ENCODE measurements at places on chromosomes 5 and 9. TPM values are rescaled to one million over a fixed set of nuclear protein-coding genes. Genes with fewer than 3 reads are reported as not detected.

The PCDHA11 gene
- total RNA-seq, result 2.0 TPM

DNA sequence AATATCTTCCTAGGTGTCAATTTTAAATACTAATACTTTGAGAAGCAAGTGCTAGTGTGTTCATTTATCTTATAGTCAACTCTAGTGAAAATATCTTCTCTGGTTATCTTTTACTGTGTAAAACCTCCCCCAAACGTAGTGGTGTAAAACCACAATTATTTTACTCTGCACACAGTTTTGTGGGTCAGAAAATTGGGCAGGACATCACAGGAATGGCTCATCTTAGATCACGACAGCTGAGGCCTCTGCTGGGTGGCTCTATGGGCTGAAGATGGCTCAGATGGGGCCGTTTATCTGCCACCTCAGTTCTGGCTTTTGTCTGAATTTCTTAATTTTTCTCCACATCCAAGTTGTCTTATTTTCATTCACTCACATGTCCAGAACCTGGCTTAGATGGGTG, 457.2 kb upstream of the ACTBL2 start:
- no peak overlapping the region for H3K27ac ChIP-seq
- no peaks in the 10 kb centered on the region for H3K27me3 ChIP-seq
- no peaks in the 10 kb centered on the region for H3K4me1 ChIP-seq
- DNase-seq, result no peak
- no peaks in the 10 kb centered on the region for H3K36me3 ChIP-seq

- no peak overlapping the region for H3K27ac ChIP-seq
- H3K4me1 ChIP-seq, result no peaks in the 10 kb centered on the region
- no peaks in the 10 kb centered on the region for H3K27me3 ChIP-seq
- DNase-seq, result peak; percentile 70
Measured at GRCh38 chr9:129665814-129666520, 520 bp downstream of the PRRX2 start.

The NR2F1-AS1 gene
- total RNA-seq, result 13.0 TPM

DNA sequence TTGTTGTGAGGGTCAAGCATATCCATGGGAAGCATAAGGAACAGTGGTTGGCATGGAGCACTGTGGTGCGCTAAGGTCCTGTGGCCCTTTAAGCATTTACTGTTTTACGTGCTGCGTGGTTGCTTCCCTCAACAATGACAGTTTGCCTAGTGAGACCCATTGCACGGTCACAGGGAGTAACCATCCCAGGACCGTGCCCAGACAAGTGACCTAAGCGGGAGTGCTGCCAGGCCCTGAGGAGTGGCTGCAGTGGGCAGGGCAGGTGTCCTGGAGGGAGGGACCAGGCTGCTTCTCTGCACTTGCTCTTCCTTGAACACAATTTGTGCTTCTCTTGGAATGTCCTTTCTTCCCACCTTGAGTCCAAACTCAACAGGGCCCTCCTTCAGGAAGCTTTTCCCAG, 64.6 kb downstream of the RGS3 start:
- H3K36me3 ChIP-seq, result no peaks in the 10 kb centered on the region
- no peaks in the 10 kb centered on the region for H3K27me3 ChIP-seq
- DNase-seq, result no peak
- H3K4me1 ChIP-seq, result peaks cover 39% of the 10 kb centered on the region

DNA sequence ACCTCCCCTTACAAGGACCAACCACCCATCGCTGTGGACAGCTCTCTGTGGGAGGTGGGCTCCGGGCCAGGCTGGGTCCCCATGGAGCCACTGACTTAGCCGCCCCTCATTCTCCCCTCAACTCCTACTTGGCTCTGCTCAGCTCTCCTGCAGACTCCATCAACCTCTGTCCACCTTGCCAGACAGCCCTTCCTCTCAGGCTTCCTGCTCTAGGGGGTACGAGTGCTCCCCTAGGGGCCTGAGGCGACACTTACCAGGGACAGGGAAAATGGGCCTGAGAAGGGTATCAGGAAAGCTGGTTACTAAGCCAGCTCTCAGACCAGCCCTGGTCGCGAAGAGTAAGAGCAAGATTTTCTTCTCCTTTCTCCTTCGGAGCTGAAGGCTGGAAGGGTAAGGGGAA, 43.9 kb downstream of the SHB start:
- peak overlapping the region; percentile 64 for H3K27ac ChIP-seq
- no peak for DNase-seq
- no peaks in the 10 kb centered on the region for H3K27me3 ChIP-seq
- no peaks in the 10 kb centered on the region for H3K36me3 ChIP-seq

DNA sequence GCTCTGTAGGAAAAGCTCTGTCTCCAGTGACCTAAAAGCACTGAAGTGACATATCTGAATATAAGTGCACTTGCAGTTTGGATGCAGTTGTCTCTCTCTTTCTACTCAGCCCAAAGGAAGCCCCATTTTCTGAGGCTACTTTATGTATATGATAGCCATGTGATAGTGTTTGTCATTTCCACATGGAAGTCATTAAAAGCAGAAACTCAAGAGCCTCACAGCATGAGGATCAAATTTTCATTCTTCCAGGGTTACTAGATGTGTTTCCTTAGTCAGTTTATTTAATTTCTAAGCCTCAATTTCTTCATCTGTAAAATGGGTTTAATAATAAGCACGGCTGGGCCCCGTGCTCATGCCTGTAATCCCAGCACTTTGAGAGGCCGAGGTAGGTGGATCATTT, 36.7 kb downstream of the RNF44 start:
- H3K4me1 ChIP-seq, result no peaks in the 10 kb centered on the region
- peaks cover 14% of the 10 kb centered on the region for H3K36me3 ChIP-seq
- H3K27ac ChIP-seq, result no peak overlapping the region
- H3K27me3 ChIP-seq, result no peaks in the 10 kb centered on the region

GRCh38 chr5:129679671-129680070, 68.2 kb upstream of the MINAR2 start:
- DNase-seq, result no peak
- no peak overlapping the region for H3K4me3 ChIP-seq
- no peaks in the 10 kb centered on the region for H3K4me1 ChIP-seq
- no peaks in the 10 kb centered on the region for H3K36me3 ChIP-seq
- H3K27me3 ChIP-seq, result no peaks in the 10 kb centered on the region

DNA sequence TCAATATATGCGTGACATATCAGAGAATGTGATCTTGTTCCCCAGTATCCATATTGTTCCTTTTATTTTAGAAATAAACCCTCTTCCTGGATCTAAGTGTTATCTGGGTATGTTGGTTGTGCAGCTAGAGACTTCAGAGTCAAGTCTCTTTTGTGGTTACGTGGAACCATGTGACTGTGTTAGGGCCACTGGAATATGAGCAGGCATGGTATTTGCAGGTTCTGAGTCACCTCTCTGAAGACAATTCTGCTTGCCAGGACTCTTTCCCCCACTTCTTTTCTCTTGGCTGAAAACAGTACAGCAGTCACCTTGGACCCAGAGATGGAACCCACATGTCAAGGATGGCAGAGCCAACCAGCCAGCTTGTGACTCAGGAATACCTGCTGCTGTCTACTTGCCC, 59.7 kb downstream of the ATP10B start:
- no peak for DNase-seq
- H3K27ac ChIP-seq, result no peak overlapping the region
- no peaks in the 10 kb centered on the region for H3K4me1 ChIP-seq
- no peaks in the 10 kb centered on the region for H3K36me3 ChIP-seq

GRCh38 chr9:130421802-130422276, 22.9 kb upstream of the ASS1 start:
- H3K36me3 ChIP-seq, result no peaks in the 10 kb centered on the region
- H3K27me3 ChIP-seq, result no peaks in the 10 kb centered on the region
- no peak for DNase-seq
- no peaks in the 10 kb centered on the region for H3K4me1 ChIP-seq

DNA sequence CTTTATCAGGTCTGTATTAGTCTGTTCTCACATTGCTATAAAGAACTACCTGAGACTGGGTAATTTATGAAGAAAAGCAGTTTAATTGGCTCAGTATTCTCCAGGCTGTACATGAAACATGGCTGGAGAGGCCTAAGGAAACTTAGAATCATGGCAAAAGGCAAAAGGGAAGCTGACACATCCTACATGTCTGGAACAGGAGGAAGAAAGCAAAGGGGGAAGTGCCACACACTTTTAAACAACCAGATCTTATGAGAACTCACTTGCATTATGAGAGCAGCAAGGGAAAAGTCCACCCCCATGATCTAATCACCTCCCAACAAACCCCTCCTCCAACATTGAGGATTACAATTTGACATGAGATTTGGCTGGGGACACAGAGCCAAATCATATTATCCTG, 132.1 kb downstream of the PCSK1 start:
- H3K36me3 ChIP-seq, result no peaks in the 10 kb centered on the region
- H3K27ac ChIP-seq, result no peak overlapping the region
- no peaks in the 10 kb centered on the region for H3K4me1 ChIP-seq
- H3K27me3 ChIP-seq, result no peaks in the 10 kb centered on the region
- no peak for DNase-seq

The PCDHGA11 gene
- 3.6 TPM for total RNA-seq

GRCh38 chr5:37580106-37580505, 201.0 kb downstream of the WDR70 start:
- H3K27ac ChIP-seq, result no peak overlapping the region
- H3K27me3 ChIP-seq, result no peaks in the 10 kb centered on the region
- H3K4me3 ChIP-seq, result no peak overlapping the region
- DNase-seq, result no peak

GRCh38 chr5:78540335-78541085, 108.1 kb downstream of the LHFPL2 start:
- H3K4me1 ChIP-seq, result no peaks in the 10 kb centered on the region
- DNase-seq, result peak; percentile 41
- H3K4me3 ChIP-seq, result no peak overlapping the region
- H3K36me3 ChIP-seq, result no peaks in the 10 kb centered on the region

The MYMK gene
- not detected for total RNA-seq

GRCh38 chr5:10297646-10298204, 10.0 kb downstream of the CMBL start:
- H3K27me3 ChIP-seq, result no peaks in the 10 kb centered on the region
- H3K4me3 ChIP-seq, result no peak overlapping the region
- H3K27ac ChIP-seq, result no peak overlapping the region
- peaks cover 7% of the 10 kb centered on the region for H3K4me1 ChIP-seq

- no peaks in the 10 kb centered on the region for H3K36me3 ChIP-seq
- no peaks in the 10 kb centered on the region for H3K4me1 ChIP-seq
Measured at GRCh38 chr5:1946122-1946677, 63.5 kb upstream of the IRX4 start.

The SPINK7 gene
- not detected for total RNA-seq

DNA sequence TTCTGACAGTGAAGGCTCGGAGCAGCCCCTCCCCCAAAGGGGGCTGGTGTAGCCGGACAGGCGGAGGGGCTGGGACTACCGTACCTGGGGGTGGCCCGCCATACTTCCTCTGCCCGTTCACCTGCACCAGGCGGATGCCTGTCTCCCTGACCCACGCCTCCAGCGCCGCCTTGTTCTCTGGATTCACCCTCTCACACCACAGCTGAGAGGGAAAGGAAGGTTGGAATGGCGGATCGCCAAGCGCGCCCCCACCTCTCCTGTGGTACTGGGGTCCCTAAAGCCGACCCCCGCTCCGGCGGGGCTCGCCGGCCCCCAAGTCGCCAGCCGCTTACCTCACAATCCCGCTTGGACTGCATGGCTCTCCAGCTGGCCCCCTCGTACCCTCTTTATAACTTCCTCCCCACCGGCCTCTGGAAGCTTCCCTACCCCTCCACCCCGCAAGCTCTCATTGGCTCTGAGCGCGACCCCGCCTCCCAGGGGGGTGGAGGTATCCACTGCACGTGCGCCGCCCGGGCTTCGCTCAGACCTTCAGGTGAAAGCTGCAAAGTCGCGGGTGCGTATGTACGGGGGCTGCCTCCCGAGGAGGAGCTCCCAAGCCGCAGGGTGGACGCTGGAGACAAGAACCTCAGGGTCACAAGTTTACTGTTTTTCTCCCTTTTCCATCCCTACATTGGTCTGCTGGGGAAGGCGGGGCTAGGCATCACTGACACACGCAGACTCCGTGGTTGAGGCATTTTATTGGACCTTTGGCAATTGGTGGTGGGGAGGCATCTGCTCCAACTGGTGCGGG, at the start of gene DND1:
DND1 (minus strand) TSS at position 390 of the 790 bp plus-strand sequence; CDS start at position 356, 34 bp downstream.
- H3K4me3 ChIP-seq, result no peak within 1 kb of the TSS
- peaks cover 39% of the 10 kb centered on the region for H3K36me3 ChIP-seq
- no peaks in the 10 kb centered on the region for H3K4me1 ChIP-seq
- DNase-seq, result no peak
- no peaks in the 10 kb centered on the region for H3K27me3 ChIP-seq
- no peak within 1 kb of the TSS for H3K27ac ChIP-seq

The SLC27A6 gene
- total RNA-seq, result not detected

- H3K4me3 ChIP-seq, result no peak overlapping the region
- no peak overlapping the region for H3K27ac ChIP-seq
- no peaks in the 10 kb centered on the region for H3K36me3 ChIP-seq
- no peak for DNase-seq
- H3K27me3 ChIP-seq, result no peaks in the 10 kb centered on the region
Measured at GRCh38 chr9:76433406-76433805, 25.6 kb upstream of the GCNT1 start.

GRCh38 chr5:68505917-68506860, 290.6 kb downstream of the PIK3R1 start:
- DNase-seq, result peak; percentile 26
- no peaks in the 10 kb centered on the region for H3K27me3 ChIP-seq

The DOCK8 gene
- 46.5 TPM for total RNA-seq

DNA sequence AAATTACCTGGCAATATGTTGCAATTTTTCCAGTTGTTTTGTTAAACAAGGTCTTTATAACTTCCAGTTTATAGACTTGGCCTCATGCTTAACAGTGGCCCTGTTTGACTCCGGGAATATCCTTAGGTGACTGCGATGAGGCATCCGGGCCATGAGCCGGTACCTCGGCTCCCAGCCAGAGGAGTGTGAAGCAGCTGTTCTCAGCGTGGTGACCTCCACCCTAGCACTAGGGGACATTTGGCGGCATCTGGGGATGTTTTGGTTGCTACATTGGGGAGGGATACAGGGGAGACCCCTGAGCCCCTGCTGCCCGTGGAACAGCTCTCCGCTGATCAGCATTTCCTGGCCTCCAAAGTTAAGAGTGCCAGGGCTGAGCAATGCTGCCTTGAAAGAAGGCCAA, 533.4 kb downstream of the IRX1 start:
- no peak overlapping the region for H3K4me3 ChIP-seq
- no peaks in the 10 kb centered on the region for H3K36me3 ChIP-seq
- DNase-seq, result no peak
- H3K27ac ChIP-seq, result no peak overlapping the region
- H3K4me1 ChIP-seq, result no peaks in the 10 kb centered on the region

GRCh38 chr5:143557061-143557818, 153.8 kb upstream of the NR3C1 start:
- no peak overlapping the region for H3K27ac ChIP-seq
- DNase-seq, result peak; percentile 33
- H3K4me1 ChIP-seq, result no peaks in the 10 kb centered on the region
- H3K27me3 ChIP-seq, result no peaks in the 10 kb centered on the region
- no peak overlapping the region for H3K4me3 ChIP-seq
- H3K36me3 ChIP-seq, result no peaks in the 10 kb centered on the region

GRCh38 chr9:23603311-23603710, 222.7 kb downstream of the ELAVL2 start:
- peaks cover 4% of the 10 kb centered on the region for H3K4me1 ChIP-seq
- DNase-seq, result no peak
- H3K27me3 ChIP-seq, result no peaks in the 10 kb centered on the region
- no peak overlapping the region for H3K27ac ChIP-seq
- no peaks in the 10 kb centered on the region for H3K36me3 ChIP-seq
- H3K4me3 ChIP-seq, result no peak overlapping the region

DNA sequence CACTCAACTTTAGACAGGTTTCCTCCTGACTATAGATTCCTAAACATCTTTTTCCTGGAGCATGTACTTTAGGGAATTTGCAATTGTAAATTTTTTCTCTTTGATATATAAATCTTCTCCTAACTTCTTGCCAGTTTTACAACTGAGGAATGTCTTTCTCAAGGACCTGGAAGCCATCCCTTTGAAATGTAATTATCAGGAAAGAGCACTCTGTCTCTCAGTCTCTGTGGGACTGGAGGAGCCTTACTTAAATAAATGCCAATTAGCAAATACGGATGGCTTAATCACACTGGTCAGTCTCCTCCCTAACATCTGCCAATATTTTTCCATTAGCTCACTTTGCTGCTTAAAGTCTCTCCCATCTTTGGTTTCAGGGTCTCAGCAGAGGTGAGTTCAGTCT, 344.3 kb upstream of the ARRDC3 start:
- H3K4me1 ChIP-seq, result no peaks in the 10 kb centered on the region
- no peaks in the 10 kb centered on the region for H3K36me3 ChIP-seq
- no peak overlapping the region for H3K27ac ChIP-seq
